ENCODE measurements at places on chromosomes 6 and 20.

- DNase-seq = no peak
These were observed 209.0 kb upstream of the NT5E start for GRCh38 chr6:85240787-85241385.

DNA sequence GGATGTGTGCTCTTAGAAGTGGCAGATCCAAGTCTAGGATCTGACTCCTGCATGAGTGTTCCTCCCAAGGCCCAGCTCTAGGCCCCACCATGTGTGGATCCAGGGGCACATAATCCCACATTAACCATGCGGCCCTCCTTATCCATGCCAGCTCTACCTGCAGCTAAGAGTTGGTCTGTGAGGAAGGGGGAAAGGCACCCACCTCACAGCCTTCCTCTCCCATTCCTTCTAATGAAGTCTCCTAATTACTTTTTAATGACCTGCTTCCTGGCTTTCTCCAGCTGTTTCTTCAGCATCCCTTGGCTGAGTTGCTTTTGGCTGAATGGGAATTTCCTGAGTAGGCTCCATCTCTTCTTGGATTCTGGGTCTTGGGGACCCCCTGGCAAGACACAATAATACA lies 52.2 kb downstream of the NPEPL1 start:
- no peak for DNase-seq

- DNase-seq = no peak
These were observed 71.3 kb upstream of the EYA2 start for GRCh38 chr20:46823271-46823751.

GRCh38 chr6:107330168-107330567 lies 129.2 kb downstream of the PDSS2 start:
- DNase-seq = peak; percentile 21

- DNase-seq = no peak
These were observed 127.8 kb downstream of the GJA1 start for GRCh38 chr6:121563286-121563685.

DNA sequence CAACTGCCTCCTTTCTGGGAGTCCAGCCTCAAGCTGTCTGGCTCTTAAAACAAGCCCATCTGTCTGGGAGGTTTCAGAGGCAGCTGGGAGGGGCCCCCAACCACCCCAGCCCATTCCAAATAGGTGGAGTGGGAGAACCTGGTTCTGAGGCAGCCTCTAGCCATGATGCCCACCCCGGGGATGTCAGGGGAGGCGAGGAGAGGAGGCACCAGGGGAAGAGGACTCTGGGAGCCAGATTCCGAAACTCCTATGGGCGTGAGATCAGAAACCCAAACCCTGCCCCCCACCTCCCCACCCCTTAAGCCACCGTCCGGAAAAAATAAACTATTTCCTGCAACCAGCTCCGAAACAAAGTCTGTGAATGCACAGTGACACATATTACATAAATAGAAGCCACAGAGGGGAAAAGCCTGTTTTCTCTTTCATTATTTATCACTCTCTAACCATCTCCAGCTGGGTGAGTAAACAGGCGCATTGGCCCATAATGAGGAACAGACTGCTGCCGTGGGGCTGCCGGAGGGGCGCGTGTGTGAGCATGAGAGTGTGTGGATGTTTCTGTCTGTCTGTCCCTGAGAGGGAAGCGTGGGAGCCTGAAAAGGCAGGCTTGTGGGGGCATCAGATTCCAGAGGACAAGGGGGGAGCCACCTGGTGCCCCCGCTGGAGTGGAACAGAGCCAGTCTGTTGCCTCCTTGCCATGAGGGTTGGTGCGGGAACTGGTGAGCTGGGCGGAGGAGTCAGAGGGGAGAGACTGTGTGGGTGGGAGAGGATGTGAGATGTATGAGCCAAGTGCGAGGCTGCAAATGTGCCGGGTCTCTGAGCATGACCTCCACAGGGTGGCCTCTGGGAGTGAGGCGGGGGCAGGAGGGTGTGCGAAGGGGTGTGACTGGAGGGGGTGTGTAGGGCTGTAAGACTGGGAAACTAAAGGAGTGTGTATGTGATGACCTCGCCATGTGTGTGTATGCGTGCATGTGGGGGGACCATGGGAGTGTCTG lies 14.3 kb upstream of the FOXP4 start:
- DNase-seq = peak; percentile 64

DNA sequence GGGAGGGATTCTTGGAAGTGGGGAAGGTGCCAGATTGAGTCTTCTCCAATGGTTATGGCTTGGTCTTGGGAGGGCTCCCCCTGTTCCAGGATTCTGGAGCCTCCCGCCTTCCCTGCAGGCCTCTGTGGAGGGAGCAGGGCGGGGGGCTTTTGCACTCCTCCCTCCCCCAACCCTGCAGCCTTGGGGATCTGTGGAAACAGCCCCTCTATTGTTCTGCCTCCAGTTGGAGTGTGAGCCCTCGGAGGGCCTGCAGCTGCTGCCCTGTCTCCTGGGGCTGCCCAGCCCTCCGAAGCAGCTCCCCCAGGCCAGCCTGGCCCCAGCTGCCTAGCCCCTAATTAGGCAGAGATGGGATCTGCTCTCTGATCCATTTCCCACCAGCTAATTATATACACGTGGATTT lies 14.7 kb downstream of the FAM110A start:
- DNase-seq = no peak

- no peak for DNase-seq
These were observed 112.4 kb downstream of the TIAM2 start for GRCh38 chr6:155107432-155108069.

GRCh38 chr6:4840169-4840568 lies 64.0 kb downstream of the CDYL start:
- DNase-seq = no peak

DNA sequence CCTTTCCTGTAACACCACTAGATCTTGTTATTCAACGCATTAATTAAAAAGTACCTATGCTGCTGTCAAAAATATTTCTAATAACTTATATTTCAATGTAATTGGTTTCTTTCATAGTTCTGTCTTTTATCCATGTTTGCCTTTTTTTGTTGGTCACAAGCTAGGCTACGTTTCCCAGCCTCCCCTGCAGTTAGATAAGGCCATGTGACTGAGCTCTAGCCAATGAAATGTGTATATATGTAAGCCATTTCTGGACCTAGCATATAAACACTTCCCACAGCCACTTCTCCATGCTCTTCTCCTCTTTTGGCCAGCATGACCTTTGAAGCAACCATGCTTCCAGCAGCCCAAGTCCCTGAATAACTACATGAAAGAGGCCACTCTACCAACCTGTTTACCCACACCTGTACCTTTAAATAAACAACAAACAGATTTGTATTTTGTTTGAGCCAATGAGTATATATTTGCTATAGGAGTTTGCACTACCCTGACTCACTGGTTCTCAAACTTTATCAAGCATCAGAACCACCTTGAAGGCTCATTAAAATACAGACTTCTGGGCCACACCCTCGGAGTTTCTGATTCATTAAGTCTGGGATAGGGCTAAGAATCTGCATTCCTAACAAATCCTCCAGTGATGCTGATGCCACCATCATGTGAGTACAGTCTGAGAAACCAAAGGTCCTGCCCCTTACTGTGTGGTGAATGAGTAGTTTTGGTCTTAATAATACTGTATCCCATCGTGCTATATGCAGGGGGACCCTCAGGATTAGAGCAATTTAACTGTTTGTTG lies 45.6 kb upstream of the BEND6 start:
- peak; percentile 17 for DNase-seq

DNA sequence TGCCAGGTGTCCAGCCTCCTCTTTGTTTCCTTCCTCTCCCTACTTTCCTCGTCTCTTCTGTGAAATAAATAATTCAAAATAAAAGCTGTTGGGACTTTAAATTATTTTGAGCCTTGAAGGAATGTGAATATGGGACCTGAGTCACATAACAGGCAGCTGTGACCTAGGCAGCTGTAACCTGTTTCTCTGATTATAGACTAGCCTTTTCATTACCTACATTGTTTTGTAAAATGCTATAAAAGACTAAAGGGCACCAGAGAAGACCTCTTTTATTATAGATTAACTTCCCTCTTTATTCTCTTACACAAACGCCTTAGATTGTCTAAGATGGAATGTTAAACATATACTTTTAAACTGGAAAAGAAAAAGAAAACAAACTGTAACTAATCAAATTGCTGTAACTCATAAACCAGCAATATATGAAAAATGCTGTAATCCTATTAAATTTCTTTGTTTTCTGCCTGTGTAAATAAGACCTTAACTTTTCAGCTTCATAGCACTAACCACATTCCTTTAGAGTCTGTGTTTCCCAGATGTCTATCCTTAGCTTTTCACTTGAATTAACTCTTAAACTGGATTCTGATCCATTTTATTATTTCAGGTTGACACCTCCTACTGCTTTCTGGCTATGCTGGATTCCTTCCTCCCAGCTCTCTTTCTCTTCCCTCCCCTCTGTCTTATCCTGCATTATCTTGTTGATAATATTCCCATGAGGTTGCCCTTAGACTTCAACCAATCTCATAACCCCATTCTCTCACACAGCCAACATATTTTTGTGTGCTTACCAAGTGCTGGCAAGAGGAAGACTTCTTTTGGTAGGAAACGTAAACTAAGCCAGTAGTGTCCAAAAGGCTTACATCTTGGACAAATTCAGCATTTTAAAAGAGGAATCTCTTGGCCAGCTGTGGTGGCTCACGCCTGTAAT lies 69.2 kb downstream of the TPD52L1 start:
- no peak for DNase-seq

GRCh38 chr20:53899351-53900167 lies 170.8 kb downstream of the BCAS1 start:
- no peak for DNase-seq

DNA sequence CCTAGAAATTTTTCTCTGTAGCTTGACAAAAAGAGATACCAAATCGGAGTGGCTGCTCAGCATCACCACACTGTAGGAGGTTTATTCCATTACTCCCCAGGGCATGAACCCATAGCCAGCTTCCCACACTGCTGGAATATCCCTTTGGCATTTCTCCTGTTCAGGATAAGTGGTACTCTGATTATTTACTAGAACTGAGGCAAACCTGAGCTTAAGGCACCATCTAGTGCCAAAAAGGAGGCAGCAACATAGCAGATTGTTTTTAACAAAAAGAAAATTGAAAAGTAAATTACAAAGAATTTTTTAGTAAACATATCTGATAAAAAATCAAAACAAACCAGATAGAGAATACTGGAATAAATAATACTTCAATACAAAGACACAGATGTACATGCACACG lies 181.7 kb downstream of the WDR27 start:
- DNase-seq = peak; percentile 58

- no peak for DNase-seq
These were observed 93.6 kb downstream of the RREB1 start for GRCh38 chr6:7201444-7201731.

- no peak for DNase-seq
These were observed 395.5 kb upstream of the RUNX2 start for GRCh38 chr6:44932651-44933091.

DNA sequence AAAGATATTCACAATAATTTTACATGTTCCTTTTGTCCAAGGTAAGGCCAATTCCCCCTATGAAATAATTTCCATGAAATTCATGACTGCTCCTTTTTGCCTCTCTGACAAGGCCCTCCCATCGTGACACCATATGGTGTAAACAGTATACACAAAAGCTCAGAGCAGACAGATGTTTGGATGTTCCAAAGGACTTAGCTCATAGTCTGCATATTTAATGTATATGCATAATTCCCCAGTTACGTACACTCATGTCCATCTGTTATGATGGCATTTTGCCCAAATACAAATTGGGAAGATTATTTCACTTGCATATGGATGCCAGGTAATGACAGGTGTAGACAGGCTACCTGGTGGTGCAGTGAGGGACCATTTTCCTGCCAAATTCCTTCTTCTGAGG lies 376.5 kb downstream of the KHDRBS2 start:
- no peak for DNase-seq

DNA sequence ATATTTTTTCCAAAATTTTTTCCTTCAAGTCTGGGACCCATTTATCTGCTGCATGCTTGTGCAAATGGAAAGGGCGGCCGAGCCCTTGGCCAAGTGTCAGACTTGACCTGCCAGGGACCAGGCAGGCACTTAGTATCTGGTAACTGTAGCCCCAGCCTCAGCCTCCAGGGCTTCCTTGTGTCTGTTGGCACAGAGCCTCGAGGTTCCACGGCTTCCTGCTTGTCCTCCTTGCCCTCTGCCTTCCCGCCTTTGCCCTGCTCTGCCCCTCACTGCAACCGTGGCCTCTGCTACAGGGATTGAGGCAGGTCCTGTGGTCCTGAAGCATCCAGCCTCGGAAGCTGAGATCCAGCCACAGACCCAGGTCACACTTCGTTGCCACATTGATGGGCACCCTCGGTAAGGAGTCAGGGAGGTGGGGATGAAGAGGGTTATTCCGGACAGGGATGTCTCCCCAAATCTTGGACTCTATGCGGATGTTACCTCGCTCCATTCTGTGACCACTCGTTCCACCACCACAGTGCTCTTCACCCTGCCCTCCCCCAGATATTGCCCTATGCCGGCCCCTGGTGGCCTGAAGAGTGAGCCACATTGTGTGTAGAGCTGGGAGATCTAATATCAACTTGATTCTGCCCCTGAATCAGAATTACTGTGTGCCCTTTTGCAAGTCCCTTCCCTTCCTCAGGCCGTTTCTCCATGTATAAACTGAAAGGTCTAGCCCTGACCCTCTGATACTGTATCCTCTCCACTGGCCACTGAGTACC lies 41.5 kb upstream of the SRF start:
- peak; percentile 71 for DNase-seq

DNA sequence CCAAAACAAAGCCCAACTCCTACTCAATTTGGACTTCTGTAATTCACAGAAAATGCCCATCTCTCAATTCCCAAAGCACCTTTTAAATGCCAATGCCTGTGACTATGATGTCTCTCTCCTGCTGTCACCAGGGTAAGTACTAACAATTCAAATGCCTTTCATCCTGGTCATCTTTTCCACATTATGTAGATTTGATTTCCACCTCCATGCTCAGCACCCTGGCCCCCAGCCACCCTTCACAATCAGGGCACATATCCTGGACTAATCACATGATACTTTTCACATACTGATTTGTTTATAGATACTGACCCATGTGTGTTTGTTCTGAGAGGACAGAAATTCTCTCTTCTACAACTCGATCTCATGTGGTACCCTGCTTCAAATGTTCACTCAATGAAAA lies 236.3 kb downstream of the PTPRK start:
- DNase-seq = no peak

- DNase-seq = no peak
These were observed 497.2 kb upstream of the CDH4 start for GRCh38 chr20:60754856-60755255.

- DNase-seq = no peak
These were observed 97.1 kb upstream of the AKAP12 start for GRCh38 chr6:151142676-151143075.

- no peak for DNase-seq
These were observed 40.8 kb downstream of the CHD6 start for GRCh38 chr20:41577129-41578009.

DNA sequence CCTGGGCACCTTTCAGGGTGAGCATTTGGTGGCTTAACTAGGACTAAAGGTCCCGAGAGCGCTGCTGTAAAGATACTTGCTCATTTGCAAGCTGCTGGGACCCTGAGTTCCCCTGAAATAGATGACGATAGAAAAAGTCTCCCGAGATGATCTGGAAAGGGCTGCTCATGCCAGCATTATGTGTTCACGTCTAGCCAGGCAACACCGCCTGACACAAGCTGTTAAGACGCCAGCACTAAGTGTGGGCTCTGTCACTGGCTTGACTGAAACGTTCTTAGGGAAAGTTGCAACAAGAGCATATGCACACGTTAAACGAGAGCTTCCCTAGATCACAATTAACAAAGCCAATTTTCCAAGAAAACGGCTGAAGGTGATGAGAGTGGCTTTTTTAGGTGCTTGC lies 113.7 kb downstream of the SLC23A2 start:
- no peak for DNase-seq

GRCh38 chr6:16523606-16524379 lies 237.5 kb downstream of the ATXN1 start:
- no peak for DNase-seq

- DNase-seq = no peak
These were observed 132.4 kb upstream of the SNX9 start for GRCh38 chr6:157690441-157691210.

- peak; percentile 44 for DNase-seq
These were observed 10.1 kb downstream of the PPP1R3G start for GRCh38 chr6:5095236-5095635.

All from T47D (cell line).